ENCODE measurements at places on chromosomes 11 and 22.

- no peak for DNase-seq
Observed at GRCh38 chr22:43497956-43498855, 86.4 kb downstream of the MPPED1 start.

DNA sequence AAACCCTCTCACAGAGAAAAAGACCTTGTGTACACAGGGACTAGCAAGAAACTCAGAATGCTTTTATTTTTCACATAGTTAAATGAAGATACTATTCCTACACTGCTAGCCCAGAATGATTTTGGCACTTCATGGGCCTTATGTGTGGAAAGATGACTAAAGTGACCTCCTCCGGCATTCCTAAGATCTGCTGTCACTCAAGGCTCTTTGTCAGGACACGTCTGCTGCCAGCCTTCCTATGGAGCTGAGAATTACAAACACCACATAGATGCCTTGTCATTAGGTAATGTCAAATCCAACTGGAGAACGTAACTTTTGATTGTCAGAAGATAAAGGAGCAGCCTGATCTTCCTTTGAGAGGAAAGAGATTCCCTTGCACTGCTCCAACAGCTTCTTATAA lies 249.1 kb downstream of the FAT3 start:
- DNase-seq = no peak

- DNase-seq = no peak
Observed at GRCh38 chr11:96125400-96125799, 201.5 kb upstream of the MTMR2 start.

DNA sequence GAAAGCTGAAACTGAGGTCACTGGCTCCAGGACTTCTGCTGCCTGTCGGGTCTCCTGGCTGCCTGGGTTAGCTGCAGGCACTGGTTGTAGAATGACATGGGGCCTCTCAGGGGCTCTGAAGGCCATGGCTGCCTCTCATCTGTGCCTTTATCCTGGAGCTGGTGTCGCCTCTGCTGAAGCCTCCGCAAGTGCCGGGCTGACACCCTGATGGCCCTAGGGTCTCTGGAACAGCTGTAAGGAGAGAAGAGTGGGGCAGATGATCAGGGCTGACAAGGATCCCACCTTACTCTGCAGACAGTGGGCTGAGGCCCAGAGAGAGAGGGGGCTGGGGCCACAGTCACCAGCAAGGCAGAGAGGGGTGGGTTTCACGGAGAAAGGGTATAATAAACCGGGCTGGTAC lies 4.6 kb downstream of the PLA2G3 start:
- DNase-seq = no peak

DNA sequence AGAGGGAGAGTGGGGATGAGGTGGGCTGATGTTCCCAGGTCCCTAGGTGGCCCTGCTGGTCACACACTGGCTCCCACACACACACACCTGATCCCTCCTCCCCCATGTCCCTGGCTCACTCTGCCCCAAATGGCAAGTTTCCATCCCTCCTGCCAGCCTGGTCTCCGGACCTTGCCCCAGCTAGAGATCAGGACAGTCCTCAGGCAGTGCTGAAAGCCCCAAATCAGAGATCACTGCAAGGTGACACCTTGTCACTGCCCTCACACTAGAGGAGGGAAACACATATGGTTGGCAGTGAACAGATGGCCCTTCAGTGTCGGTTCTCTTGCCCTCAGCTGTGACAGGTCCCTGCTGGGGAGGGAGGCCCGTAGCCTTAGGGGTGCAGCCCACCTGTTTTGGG lies 7.6 kb downstream of the TMPRSS5 start:
- DNase-seq = no peak

DNA sequence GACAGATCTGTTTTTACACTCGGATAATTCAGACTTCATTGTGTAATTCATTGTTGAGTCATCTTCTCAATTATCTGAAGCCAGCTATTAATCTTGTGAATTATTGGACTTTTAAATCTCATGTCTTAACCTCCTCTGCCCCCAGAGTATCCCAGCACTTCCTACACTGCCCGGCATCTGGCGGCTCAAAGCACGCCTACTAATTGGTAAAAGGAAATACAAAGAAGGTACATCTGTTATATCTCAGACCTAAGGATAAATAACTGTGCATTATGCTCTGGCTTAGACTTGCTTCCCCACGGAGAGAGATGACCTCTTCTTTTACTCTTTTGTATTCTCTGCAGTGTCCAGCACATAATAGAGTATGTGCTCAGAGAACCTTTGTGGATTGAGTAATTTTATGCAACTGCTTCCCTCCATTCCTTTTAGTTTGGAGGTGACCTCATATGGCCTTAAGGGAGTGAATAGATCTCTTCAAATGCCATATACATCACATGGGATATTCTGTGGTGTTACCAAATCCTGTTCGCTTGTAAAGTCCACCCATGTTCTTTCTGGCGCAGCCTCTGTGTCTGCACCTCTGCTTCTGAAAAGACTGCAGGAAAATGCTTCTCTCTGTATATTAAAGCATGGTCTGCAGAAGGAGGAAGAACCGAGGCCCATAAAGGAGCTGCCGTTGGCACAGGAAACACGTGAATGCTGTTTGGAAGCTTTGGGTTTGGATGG lies 125.6 kb upstream of the SORL1-AS1 start:
- DNase-seq = no peak

DNA sequence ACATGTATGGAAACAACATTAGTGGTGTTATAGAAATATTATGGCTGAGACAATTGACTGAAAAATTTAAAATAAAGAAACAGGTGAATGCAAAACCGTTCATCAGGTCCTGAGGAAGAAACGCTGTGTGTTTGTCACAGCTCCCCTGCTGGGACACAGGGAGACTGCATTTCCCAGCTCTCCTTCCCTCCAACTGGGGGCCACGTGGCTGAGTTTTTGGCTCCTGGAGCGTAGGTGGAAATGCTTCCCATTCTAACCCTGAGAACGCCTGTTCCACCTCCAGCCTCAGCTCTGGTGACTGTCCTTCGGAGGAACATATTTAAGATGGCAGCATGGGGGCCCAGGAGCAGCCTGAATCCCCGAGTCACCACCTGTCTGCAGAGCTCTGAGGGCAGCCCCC lies 398.6 kb downstream of the BRD1 start:
- no peak for DNase-seq

GRCh38 chr22:23547818-23548500 lies 32.1 kb downstream of the IGLL1 start:
- no peak for DNase-seq

- DNase-seq = peak; percentile 49
Observed at GRCh38 chr11:57196596-57196995, 14.8 kb downstream of the LRRC55 start.
